CD4-positive, alpha-beta T cell treated with Interleukin-12 subunit alpha and Interleukin-12 subunit beta, for 1 hour (primary cell): ENCODE measurements at places on chromosomes 11 and 22.

GRCh38 chr11:91860661-91861060 lies 364.0 kb upstream of the FAT3 start:
- DNase-seq = no peak

GRCh38 chr11:45278714-45279113 lies 7.4 kb downstream of the SYT13 start:
- no peak for DNase-seq

DNA sequence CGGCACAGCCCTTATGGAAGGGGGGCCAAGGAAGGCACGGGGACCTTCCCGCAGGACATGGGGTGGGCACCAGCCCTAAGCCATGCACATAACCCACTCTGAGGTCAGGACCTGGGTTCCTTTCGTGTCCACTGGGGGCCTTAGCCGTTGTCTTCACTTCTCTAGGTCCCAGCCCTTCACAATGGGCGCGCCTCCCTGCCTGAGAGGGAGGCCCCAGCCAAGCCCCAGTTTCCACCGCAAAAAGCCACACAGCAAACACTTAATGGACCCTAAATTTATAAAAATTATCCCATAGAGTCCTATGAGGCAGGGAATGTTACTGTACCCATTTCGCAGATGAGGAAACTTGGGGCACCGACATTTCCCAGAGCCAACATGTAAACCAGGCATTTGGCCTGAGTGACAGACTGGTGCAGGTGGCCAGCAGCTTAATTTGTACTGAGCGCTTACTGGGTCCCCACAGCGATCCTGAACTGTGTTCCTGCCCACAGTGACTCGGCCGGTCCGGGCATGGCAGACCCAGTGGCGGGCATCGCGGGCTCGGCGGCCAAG lies 1.2 kb downstream of the GAS2L1 start:
- no peak for DNase-seq

GRCh38 chr22:17106785-17107546 lies 14.2 kb downstream of the TMEM121B start:
- peak; percentile 20 for DNase-seq

DNA sequence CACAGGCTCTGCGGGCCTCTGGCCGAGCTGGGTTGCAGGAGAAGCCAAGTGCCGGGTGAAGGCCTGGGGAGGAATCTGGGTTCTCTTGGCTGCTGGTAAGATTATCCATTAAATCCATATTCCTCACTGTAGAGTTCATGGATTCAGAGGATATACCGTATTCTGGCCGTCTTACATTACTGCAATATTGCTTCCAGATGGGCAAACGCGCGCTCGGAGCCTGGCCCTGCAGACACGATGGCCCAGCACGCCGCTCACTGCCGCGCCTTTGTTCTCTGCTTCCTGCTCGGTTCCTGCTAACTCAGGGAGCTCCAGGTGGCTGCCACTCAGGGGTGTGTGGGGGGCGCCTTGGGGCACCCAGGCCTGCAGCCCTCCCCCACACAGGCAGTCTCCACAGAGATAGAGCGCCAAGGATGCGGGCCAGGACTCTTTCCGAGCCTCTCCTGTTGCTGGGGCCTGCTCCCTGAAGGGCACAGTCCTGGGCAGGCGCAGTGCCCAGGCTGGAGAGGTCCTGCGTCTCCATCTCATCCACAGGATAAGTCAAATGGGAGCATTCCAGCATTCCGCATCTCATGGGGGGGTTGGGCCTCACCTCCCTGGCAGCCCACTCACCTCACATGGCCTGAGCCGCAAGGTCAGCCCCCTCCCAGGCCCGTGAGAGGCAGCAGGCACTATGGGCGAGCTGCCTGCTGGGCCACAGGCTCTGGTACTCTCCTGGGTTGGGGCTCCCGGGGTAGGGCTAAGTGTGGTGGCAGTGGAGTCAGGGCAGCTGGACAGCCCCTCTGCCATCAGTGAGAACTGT lies 14.1 kb upstream of the KCNQ1OT1 start:
- no peak for DNase-seq

GRCh38 chr11:66614073-66614472 lies 2.4 kb upstream of the RBM14 start:
- DNase-seq = no peak

DNA sequence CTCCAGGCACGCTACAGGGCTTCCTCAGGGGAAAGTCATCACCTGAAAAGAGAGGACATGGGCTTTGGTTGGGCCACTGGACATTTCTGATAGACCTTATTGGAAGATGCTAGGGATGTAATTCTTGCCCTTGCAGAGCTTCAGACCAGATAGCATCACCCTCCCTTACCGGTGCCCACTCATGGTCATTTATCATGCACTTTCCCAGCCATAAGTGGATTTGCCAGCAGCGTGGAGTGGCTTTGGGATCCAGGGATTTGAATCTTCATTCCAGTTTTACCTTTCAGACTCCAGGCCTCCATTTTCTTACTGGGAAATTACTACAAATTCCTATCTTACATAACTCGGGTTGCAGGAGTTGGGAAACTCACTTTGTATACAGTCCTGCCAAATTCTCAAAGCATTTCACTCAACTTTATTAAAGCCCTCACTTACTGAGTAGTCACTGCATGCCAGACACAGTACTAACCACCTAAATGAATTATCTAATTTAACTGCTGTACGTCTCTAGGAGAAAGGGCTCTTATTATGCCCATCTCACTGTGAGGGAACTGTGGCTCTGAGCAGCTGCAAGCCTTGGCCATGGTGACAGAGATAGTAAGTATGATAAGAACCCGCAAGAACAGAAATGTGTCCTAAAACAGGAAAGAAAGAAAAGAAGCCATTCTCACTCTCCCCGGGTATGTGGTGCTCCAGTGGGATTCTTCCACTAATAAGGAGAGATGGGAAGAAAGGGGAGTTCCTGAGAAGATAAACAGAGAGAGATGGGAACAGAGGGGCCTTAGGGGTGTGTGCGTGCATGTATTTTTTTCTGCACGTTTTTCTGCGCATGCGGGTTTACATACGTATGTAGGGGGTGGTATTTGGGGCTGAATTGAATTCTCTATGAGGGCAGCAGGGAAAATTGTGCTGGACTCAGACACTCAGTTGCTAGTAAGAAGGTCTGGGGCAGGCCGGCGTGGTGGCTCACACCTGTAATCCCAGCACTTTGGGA lies 9.7 kb downstream of the CHRM1 start:
- DNase-seq = no peak

DNA sequence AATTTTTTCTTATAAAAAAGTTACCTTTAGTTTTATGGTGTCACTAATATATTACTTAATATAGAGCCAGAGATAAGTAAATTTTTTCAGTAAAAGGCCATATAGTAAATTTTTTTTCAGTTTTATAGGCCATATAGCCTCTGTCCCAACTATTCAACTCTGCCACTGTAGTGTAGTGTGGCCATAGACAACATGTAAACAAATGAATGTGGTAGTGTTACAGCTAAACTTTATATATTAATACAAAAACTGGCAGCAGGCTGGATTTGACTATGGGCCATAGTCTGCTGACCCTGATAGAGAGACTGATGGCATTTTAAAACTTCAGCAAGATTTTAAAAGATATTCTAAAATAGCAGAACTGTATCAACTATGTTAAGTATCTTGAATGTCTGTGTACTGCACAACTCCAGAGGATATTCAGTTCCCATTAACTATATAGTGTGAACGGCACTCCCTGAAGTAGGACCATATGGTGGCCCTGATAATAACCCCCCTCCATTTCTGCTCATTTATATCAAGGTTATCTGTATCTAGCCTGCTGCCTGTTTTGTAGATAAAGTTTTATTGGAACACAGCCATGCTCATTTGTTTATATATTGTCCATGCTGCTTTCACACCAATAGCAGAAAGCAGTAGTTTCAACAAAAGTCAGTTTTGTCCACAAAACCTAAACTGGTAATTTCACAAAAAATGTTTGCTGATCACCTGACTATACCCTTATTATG lies 71.6 kb downstream of the PRMT3 start:
- no peak for DNase-seq

- DNase-seq = no peak
These were observed 495 bp upstream of the KCNK4 start for GRCh38 chr11:64290352-64291261.

DNA sequence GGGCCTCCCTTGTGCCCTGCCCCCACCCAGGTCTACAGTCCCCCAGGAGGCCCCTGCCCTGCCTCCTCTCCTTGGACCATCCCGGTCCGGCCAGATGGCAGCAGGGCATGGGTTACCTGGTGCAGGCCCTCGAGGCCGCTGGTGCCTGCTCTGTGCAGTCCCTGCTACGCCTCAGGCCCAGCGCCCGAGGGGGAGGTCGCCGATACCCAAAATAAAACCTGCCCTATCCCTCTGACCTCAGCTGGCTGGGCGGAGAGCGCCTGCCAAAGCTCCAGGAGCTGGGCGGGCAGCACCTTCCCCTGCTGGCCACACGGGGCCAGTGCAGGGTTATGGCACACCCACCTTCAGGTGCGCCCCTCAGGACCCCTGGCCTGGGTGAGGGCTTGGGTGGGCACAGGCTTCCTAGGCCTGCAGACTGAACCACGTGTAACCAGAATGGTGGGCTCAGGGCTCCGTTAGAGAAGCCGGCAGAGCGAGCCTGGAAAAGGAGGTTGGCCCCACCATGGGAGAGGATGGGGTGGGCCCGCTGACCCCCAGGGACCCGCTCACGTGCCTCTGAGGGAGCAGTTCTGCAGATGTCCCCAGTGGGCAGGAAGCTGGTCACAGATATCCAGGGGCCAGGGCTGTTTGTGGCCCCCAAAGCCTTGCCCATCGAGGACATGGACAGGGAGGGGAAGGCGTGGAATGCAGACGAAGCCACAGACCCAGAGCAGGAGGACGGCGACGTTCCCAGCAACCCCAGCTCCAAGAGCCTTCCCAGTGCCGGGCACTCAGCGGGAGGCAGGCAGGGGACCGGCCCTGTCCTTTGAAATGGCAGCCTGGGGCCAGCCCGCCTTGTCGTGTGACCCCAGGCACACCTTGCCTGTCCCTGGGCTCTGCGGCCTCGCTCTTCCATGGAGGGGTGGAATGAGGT lies 1.7 kb upstream of the TNNT3 start:
- DNase-seq = no peak

- no peak for DNase-seq
These were observed 2.0 kb downstream of the FBXO3 start for GRCh38 chr11:33772300-33772699.

DNA sequence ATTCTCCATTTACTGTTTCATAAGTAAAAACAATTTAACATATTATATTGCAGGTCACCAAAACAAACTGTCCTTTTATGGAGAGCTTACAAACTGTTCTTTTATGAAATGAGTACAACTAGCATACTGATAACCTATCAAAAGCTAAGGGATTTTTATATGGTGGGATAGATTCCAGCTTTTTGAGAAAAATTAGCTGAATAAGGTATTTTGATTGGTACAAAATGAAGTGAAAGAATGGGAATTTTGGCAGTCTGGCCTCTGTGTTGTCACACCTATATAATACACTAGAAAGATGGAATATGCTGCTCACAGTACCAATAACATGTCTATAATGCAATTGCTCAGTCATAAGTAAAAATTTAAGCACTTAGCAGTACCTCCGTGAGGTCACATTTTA lies 11.4 kb downstream of the TRAF6 start:
- DNase-seq = no peak

- DNase-seq = peak; percentile 49
These were observed 5.9 kb upstream of the ATF4 start for GRCh38 chr22:39514373-39514973.

- no peak for DNase-seq
These were observed 46.8 kb downstream of the CTTN start for GRCh38 chr11:70445091-70445490.

GRCh38 chr22:38180841-38181452 lies 683 bp downstream of the PLA2G6 start:
- peak; percentile 67 for DNase-seq

GRCh38 chr22:26589845-26590736 lies at the start of gene TPST2:
Gene TPST2, minus strand, starts transcription at chr22:26590132. Its CDS starts 48,502 bp downstream, at chr22:26541630.
- peak; percentile 84 for DNase-seq

DNA sequence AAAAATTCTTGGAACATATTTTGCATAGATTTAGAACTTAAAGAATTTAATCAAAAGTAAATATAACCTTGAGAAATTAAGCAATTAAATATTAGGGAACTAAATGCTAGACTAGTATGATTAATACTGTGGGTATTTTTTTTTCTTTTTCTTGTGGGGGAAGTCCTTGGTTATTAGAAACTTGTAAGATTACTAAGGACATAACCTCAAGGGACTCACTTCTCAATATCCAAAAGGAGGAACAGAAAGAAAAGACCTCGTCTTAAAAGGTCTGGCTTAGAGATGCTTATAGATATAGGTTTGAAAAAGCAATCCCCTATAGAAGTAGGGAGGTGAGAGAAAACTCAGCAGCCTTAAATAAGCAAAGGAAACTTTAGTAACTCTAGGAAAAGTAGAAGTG lies 368.5 kb downstream of the INSC start:
- DNase-seq = no peak

GRCh38 chr11:116110802-116111201 lies 606.6 kb upstream of the CADM1 start:
- no peak for DNase-seq

GRCh38 chr11:79466411-79466810 lies 25.6 kb upstream of the TENM4 start:
- no peak for DNase-seq
